A172 (cell line): ENCODE measurements at places on chromosomes 7 and 10.

- DNase-seq = no peak
These were observed 142.2 kb upstream of the INSYN2A start for GRCh38 chr10:127338399-127339110.

GRCh38 chr10:19816411-19817230 is at the start of gene PLXDC2:
TSS of gene PLXDC2 (plus strand) at chr10:19816432.
- peak; percentile 35 for DNase-seq

- DNase-seq = no peak
These were observed 10.7 kb upstream of the FHIP2A start for GRCh38 chr10:114810926-114811325.

- DNase-seq = no peak
These were observed 29.4 kb downstream of the CFAP46 start for GRCh38 chr10:132912713-132913558.

GRCh38 chr10:62681211-62681940 is 123.1 kb upstream of the ADO start:
- peak; percentile 16 for DNase-seq

GRCh38 chr7:12623885-12624498 is 53.5 kb downstream of the SCIN start:
- DNase-seq = peak; percentile 52

- peak; percentile 4 for DNase-seq
These were observed 1.2 kb upstream of the MLLT10 start for GRCh38 chr10:21532694-21533466.

DNA sequence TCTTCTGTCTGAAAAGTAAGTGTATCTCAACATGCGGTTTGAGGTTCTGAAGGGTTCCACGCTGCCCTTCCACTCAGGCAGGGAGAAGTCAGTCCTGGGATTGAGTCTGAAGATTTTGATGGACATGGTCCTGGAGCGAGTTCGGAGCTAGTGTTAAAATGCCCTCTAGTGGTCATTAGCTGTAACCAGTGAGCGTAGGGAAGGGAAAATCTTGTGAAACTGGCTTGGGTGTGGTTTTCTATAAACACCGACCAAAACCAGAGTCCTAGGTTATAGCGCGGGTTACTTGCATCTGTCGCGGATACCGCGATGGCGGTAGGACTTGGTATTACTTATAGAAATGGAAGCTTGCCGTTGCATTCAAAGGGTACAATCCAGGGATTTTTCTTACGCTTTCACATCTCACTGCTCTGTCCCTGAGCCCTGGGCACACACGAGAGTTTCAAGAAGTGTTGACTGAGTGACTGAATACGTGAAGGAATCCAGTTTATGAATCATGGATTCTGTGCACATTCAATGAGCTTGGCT is 348.2 kb upstream of the C7orf33 start:
- DNase-seq = peak; percentile 56

DNA sequence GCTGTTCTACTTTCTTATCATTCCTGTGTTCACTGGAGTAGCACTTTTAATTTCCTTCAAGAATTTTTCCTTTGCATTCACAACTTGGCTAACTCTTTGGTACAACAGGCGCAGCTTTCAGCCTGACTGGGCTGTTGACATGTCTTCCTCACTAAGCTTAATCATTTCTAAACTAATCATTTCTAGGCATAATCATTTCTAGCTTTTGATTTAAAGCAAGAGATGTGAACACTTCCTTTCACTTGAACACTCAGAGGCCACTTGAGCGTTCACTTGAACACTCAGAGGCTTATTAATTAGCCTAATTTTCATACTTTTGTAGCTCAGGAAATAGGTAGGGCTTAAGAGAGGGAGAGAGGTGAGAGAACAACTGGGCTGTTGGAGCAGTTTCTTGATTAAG is 15.9 kb downstream of the C10orf90 start:
- DNase-seq = no peak
